AG09309 (cell line): ENCODE measurements at places on chromosomes 2 and 18.

GRCh38 chr2:58044145-58044544, 2.5 kb upstream of the VRK2 start:
- DNase-seq: no peak

GRCh38 chr18:4403836-4404235, 51.3 kb downstream of the DLGAP1 start:
- DNase-seq: no peak

- no peak for DNase-seq
These were observed 342.6 kb downstream of the CTNNA2 start for GRCh38 chr2:79855264-79856006.

DNA sequence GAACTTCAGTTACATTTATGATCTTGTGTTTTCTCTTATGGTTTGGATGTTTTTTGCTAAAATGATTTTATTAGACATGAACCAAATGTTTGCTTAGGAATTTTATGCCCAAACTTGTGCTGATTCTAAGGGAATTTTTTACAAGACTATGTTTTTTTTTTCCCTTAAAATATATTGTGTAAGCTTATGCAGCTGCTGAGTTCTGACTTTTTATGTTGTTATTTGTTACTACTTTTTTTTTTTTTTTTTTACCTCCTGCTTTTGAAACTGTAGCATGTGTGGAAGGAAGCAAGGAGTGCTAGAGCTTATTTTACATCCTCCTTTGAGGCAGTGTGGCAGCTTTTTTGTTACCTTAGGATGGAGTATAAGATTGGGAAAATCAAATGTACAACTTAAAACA, 6.0 kb upstream of the DNAH7 start:
- DNase-seq: no peak

DNA sequence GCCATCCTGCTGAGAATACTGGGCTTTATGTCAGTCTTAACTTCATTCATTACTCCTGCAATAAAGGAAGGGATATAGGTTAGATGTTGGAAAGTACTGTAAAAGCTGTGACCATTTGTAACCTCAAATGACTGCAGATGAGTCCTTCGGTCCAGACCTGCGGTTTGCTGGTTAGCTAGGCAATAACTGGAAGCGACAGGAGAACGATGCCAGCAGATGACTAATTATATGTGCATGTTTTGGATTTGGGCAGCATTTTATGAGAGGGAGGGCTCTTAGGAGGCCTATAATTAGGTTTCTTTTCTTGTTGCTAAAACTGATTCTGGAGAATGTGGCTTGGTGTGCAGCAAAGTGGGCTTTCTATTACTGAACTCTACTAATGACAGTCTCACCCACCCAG, 205.6 kb downstream of the TMEM182 start:
- peak; percentile 0 for DNase-seq

GRCh38 chr18:34342960-34343359, 118.2 kb upstream of the NOL4 start:
- no peak for DNase-seq

DNA sequence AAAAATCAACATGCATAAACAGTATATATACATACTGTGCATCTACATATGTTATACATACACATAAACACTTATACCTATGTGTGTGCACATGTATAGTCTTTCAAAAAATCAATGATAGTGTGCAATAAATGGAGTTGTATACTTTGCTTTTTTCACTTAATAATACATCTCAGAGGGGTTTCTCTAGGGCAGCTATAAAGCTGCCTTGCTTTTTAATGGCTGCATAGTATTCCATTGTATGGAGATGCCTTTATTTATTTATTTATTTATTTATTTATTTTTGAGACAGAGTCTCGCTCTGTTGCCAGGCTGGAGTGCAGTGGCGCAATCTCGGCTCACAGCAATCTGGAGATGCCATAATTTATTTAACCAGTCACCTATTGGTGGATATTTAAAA, 7.4 kb upstream of the RNF125 start:
- no peak for DNase-seq

- DNase-seq: no peak
These were observed 23.9 kb upstream of the GPR155 start for GRCh38 chr2:174510583-174511189.

DNA sequence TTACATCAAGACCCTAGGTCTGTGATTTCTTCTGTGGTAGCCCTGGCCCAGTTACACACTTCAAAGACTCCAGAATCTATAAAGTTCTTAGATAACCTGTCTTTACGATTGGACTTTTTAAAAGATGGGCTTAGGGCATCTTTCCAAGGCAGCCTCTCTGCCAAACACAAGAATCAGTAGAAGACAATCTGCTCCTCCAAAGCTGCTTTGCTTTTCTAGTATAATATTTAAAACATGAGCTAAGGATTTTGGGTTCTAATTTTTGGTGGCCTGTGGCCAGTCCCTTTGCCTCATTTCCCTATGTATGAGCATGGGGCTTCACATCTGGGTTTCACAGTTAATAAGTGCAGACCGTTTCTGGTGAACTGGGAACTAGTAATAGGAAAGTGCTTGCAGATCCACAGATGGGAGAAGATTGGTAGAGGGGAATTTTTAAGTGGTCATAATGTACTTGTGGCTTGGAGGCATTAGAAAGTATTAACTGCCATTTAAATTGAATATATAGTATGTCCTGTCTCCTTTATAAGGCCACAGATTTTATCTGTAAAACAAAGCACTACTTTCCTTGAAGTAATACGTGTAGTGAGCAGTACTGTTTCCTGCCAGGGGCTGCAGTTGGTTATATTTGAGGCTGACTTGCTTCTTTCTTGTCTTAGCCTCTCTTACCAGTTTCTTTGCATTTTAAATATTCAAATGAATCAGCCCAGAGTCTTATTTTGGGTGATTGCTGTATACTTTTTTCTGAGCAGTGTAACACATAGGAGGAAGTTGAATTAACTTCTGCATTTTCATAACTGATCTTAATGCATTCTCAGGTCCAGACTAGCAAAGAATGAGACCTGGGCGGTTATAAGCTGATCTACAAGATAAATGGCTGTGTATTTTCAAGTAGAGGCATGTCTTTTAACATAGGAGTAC, 1.5 kb downstream of the ARPC2 start:
- no peak for DNase-seq

GRCh38 chr2:65550246-65550645, 117.8 kb upstream of the SPRED2 start:
- DNase-seq: no peak

DNA sequence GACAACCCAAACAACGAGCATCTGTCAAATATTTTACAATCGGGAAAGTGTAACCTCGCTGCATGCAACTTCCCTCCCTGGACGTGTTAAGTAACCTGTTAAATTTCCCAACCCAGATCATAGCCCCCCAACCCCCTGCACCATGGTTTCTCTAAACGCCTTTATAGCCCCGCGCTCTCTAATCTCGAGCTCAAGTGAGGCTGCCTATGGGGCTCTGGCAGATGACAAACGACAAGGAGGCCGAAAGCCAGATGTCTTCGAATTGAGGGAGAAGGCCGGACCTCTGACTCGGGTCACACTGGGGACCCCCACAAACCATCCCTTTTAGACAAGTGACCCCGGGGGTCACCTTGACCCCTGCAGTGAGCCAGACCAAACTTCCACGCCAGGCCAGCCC, 526 bp downstream of the COX7A2L start:
- no peak for DNase-seq

GRCh38 chr2:144460727-144461307, 59.1 kb downstream of the ZEB2 start:
- DNase-seq: no peak

GRCh38 chr2:209062210-209062609, 361.6 kb upstream of the MAP2 start:
- no peak for DNase-seq

- no peak for DNase-seq
These were observed 629.6 kb upstream of the FANCL start for GRCh38 chr2:58870704-58871103.

GRCh38 chr18:48033790-48034650, 103.6 kb upstream of the SMAD2 start:
- no peak for DNase-seq

DNA sequence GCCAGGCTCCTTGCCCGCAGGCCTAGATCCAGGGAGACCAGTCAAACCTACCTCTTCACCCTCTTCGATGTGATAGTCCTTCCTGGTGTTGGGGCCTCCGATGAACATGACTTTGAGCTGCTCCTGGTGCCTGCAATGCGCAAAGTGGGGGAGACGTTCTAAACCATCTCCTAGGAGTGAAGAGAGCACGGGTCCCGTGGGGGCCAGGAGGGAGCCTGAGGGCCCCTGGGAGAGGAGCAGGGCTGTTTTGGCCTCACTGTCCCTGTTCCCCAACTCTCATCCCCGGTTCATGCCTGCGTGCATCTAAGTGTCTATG, 3.9 kb downstream of the HAAO start:
- DNase-seq: no peak

- DNase-seq: peak; percentile 42
These were observed 38.2 kb downstream of the FHOD3 start for GRCh38 chr18:36335476-36336279.
